ENCODE measurements at places on chromosomes 16 and 17.
A peak's percentile ranks its signal among the peaks of the same experiment; 100 is the strongest.

- DNase-seq = no peak
Measured at GRCh38 chr16:19528666-19529065, 4.9 kb downstream of the CCP110 start.

DNA sequence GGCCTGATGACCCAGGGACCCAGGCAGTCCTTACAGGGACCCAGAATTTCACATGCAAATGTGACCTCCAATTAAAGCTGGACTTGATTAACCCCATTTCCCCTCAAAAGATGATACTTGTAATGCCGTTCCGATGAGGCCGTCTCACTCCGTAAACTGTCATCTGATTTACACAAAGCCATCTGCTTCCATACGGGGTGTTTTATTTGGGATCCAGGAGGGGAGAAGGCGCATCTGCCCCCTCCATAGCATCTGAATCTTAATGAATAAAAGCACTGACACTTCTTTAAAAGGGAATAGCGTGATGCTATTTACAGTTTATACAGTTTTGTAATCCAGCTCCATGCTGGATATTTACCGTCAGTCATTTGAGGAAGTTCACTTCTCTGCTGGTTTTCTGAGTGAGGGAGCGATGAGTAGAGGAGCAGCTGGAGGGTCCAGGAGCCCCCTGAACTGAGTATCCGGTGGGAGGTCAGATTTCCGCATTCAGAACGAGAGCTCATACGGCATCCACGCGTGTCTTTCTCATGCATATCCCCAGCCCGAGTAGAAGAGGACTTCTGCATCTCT is 452.7 kb downstream of the WWOX start:
- DNase-seq = no peak

DNA sequence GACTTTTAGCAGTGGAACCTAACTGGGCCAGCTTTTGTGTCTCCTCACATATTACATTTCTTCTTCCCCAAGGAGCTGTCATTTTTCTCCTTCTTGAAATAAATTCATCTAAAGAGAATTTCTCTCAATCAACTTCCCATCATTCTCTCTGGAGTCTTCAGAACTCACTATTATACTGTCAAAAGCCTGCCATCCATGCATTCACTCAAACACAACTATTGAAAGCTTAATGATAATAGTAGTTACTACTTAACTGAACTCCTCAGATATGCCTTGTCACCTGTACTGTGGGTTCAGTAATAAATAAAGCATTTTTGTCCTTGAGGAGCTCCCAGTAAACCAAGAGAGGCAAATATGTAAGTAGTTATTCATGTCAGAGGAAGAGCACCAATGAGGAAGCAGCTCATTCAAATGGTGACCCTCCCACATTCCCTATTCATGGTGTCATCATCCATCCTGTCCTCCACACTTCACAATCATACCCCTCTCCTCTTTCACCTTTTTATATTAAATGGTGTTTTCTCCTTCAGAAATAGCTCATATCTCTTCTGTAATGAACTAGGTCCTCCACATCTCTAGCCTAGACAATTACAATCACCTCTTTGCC is 162.6 kb downstream of the CA10 start:
- DNase-seq = no peak

- no peak for DNase-seq
Measured at GRCh38 chr16:86668136-86668910, 90.0 kb downstream of the FOXL1 start.

- DNase-seq = no peak
Measured at GRCh38 chr17:76727745-76728456, 1.3 kb downstream of the METTL23 start.

- no peak for DNase-seq
Measured at GRCh38 chr16:4327386-4328045, 11.6 kb downstream of the GLIS2 start.

GRCh38 chr16:52350031-52350642 is 196.8 kb downstream of the TOX3 start:
- no peak for DNase-seq

- no peak for DNase-seq
Measured at GRCh38 chr17:10993126-10993525, 155.2 kb upstream of the PIRT start.

DNA sequence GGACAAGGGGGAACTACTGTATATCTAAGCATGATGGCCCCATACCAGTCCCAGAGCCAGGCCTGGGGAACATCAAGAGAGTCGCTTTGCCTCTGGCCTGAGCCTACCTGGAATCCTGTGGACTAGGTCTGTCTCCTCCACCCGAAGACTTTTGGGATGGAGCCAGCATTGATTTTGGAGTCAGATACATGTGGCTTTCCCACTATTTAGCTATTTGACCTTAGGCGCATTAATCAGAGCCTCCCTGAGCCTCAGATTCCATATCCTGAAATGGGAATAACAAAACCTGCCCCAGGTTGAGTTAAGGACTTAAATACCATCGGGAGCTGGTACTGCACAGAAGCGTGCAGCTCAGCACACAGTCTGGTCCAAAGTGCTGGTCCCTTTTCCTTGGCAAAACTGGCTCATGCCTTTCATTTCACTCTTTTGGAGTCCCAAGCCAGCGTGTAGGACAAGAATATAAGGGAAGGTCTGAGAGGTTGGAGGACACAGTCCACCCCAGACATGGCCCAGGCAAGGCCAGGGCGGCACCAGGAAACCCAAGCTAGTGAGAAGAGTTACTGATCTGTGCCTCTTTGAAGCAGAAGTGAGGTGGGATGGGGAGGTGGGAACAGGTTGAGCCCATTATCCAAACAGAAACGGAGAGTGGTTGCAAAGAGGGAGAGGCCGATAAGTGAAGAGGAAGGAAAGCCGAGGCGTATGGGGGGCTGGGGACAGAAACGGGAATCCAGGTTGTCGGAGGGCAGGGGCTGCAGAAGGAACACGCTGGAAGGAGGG is 986 bp downstream of the FA2H start:
- no peak for DNase-seq

GRCh38 chr16:13902677-13903076 is 17.3 kb upstream of the ERCC4 start:
- no peak for DNase-seq

GRCh38 chr17:76740329-76741118 is 2.6 kb downstream of the MFSD11 start:
- no peak for DNase-seq

DNA sequence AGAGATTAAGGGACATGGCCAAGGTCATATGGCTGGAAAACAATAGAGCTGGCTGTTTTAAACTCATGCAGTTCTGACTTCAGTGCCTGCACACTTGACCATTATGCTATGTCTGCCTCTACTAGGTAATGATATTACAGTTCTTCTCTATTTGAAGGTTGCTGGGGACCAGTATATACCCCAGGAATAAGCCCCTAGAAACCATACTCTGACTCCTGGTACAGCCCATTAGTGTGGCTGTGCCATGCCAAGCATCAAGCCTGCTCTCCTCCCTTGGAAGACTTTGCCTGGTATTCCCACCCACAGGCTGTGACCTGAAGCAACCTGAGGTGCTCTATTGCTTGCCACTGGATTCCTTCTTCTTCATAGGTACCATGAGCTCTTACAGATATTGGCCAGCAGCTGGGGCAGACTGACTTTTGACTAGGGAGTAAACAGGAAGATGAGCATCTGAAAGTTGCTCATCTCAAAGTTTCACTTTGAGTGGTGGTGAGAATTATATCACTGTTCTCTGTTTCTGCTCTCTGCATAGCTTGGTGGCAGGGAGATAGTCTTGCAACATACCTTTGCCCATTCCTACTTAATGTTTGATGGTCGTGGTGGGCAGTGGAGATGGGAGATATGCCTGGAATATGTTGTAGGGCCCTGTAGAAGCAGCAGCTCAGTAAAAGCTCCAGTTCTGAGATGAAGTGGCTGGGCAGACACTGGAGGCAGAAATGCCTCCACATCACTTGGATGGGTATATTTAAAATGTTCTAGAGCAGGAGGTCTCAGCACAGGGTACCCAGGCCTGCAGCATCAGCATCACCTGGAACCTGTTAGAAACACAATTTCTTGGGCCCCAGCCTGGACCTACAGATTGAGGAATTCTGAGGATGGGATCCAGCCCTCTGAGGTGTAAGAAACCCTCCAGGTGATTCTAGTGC is 274.7 kb downstream of the HS3ST4 start:
- DNase-seq = peak; percentile 16

DNA sequence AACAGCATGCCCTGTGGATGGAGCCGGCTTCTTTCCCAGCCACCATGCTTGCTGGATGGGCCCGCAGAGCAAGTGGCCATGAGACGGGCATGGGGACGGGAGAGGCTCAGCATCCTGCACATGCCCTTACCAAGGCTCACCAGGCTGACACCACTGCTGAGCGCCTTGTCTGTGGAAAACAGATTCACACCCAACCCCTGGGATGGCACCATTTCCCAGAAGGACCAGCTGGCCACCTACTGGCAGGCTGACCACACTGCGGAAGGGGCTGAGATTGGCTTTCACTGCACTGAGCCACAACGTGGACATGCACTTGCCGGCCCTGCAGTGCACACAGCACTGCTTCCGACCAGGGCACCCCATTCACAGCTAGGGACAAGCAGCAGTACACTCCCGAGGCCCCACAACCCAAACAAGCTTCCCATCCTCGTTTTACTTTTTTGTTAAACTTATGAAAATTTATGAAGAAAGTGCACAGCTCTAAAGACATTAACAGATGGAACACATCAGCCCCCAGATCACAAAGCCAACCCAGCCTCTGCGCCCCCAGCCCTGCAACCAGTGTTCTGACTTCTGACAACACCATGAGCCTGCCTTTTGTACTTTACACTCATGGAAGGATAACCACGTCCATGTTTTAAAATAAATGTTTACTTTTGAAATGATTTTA is 13.9 kb upstream of the KRTAP17-1 start:
- no peak for DNase-seq

DNA sequence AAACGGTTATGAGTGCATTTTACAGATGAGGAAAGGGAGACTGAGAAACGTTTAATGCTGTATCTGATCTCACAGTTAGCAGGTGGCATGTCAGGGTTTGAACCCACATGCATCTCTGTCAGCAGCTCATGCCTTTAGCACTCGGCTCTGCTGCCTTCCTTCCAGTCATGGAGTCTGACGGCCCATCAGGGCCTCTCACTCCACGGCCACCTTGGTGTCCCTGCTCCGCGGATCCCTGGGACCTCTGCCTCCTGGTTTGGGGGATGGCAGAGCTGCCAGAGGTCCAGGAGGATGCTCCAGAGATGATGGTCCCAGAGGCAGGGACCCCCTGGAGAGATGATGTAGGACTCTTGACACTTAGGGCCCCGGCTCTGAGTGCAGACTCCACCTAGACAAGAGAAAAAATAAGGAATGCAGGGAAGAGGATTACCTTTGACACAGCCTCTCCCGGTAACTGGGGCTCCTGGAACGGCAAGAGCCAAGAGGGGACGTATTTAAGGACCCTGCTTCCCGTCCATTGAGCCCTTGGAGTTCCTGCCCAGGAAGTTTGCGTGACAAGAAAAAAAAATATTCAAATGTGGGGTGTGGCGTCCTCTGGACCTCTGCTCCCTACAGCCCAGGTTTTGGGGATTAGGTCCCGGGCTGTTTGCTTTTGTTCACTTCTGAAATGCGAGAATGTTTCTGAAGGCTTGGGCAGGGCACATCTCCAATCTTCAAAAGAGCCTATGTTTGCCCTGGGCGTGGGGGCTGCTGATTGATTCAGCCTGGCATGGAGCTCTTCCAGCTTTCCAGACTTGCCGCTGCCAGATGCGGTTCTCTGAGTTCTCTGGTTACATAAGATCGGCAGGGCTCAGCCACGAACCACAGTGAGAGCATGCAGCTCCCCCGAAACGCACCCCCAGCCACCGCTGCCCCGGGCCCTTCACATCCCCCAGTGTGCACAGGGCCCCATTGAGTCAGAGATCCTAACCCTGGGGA is at the start of gene ALDH3A1:
Gene ALDH3A1 (minus strand): TSS at position 470 of the 978 bp plus-strand sequence. CDS start 3,169 bp downstream, outside the sequence.
- DNase-seq = no peak

DNA sequence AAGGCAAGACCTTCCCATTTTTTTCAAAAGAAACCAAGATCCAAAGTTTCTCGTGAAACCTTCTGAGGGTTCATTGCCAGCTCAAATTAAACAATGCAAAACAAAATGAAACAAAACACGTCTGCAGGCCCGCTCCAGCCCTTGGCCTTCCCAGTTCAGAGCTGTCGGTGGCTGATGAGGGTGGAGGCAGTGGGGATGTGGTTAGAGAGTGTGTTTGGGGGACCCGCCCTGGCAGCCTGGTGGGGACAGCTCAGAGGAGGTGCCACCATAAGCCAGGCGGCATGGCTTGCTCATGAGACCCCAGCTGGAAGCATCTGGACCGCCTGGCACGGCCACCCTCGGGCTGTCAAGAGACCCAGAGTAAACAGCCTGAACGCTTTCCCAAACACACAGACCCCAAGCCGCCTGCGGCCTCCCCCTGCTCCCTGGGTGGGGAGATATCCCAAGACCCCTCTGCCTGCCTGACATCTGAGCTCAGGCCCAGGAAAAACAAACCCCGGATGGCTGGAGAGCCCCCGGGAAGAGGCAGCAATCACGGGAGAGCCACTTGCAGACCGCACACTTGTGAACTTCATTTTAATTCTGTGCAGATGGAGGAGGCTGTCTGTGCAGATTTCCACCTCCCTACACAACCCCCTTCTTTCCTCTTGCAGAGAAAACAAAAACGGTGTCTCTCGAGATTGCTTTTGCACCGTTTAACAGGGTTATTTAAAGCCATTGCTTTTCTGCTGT is 35.4 kb upstream of the LITAF start:
- no peak for DNase-seq

DNA sequence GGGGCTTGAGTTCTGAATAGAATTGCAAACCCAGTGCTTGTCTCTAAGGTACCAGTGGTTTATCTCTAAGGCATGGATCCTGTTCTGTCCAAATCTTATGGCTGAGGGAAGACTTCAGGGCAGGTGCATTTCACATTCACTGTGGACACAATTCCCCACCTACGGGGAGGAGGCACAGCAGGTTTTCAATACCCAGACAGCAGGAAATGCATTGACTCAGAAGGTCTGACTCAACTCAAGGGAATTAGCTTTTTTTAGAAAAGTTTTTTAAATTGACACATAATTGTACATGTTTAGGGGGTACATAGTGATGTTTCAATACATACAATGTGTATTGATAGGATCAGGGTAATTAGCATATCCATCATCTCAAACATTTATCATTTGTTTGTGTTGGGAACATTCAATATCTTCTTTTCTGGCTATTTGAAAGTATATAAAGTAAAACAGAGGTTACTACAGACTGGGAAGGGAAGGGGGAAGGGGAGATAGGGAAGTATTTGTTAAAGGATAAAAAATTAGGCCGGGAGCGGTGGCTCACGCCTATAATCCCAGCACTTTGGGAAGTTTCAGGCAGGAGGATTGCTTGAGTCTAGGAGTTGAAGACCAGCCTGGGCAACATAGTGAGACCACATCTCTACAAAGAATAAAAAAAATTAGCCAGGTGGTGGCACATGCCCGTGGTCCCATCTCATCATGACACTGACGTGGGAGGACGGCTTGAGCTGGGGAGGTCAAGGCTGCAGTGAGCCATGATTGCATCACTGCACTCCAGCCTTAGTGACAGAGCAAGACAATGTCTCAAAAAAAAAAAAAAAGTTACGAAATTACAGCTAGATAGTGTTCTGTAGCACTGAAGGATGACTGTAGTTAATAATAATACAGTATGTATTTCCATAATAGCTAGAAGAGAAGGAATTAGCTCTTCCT is 54.9 kb downstream of the RGS9 start:
- no peak for DNase-seq

- DNase-seq = no peak
Measured at GRCh38 chr16:2091547-2092255, 43.9 kb downstream of the TSC2 start.

GRCh38 chr17:60586288-60586974 is 13.6 kb upstream of the PPM1D start:
- no peak for DNase-seq
